ENCODE measurements at places on chromosomes 6 and 20.

DNA sequence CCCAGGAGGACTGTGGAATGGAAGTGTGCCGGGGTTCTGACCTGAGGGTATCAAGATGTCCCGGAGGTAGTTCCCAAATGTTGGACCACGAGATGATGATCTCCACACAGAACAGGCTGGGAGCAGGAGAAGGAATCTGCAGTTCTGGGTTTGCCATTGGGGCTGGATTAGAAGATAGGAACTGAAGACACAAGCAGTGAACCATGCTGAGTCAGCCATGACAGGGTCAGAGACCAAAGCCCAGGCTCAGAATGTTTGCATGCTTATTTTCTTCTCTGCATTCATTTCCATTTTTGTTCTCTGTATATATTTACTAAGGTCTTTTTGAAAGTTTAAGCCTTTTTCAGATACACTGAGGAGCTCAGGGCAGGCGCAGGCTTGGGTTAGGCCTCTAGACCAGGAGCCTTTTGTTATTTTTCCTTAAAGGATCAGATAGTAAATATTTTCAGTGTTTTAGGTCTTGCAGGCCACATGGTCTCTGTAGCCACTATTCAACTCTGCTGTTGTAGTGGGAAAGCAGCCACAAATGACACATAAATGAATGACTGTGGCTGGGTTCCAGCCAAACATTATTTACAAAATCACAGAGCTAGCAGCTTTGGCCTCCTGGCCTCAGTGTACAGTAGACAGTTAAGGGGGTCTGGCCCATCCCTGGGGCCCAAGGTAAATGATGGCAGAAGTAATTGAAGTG, 28.5 kb downstream of the SLC35D3 start:
- no peak for DNase-seq

- DNase-seq, result no peak
Measured at GRCh38 chr6:130507666-130508028, 141.8 kb downstream of the TMEM200A start.

- DNase-seq, result no peak
Measured at GRCh38 chr6:100488244-100488643, 23.5 kb upstream of the SIM1 start.

GRCh38 chr6:107730106-107730505, 94.0 kb downstream of the SCML4 start:
- no peak for DNase-seq

- DNase-seq, result no peak
Measured at GRCh38 chr6:168416531-168416930, 24.5 kb upstream of the SMOC2 start.

- no peak for DNase-seq
Measured at GRCh38 chr6:158586652-158587051, 26.8 kb downstream of the TMEM181 start.

- DNase-seq, result no peak
Measured at GRCh38 chr20:10719740-10720385, 46.1 kb upstream of the JAG1 start.

- DNase-seq, result no peak
Measured at GRCh38 chr6:15326067-15326614, 80.3 kb downstream of the JARID2 start.

DNA sequence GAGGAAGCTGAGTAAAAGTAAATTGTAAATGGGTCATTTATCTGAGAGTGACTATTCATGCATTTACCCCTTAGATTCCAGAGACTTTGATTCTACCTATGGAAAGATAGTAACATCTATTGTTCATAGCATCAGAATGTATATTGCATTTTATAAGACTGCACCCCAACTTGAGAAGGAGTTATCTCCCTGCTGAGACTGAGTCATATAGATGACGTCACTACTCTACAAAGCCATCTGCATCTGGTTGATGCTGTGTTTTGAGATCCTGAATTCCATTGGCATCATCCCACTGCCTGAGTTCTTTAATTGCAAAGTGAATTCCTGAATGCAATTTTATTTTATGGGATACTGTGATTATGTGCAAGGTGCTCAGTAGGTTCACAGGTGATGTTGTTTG, 444.0 kb upstream of the SLC35B3 start:
- no peak for DNase-seq

GRCh38 chr6:4369616-4370015, 234.2 kb upstream of the ECI2 start:
- DNase-seq, result no peak
